ENCODE measurements at places on chromosomes 6 and 20.

DNA sequence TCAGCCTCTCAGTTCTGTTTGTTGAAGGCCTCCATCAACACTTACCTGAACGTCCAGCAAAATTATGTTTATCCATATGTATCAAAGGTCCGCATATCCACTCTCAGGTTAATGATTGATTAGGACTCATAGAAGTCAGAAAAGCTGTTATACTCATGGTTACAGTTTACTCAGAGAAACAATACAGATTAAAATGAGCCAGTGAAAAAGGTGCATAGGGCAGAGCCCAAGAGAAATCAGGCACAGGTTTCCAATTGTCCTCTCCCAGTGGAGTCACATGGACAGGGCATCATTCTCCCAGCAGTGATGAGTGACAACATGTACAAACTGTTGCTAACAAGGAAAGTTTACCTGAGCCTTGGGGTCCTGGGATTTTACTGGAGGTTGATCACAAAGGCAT is 36.2 kb downstream of the THEMIS start:
- no peak for DNase-seq

DNA sequence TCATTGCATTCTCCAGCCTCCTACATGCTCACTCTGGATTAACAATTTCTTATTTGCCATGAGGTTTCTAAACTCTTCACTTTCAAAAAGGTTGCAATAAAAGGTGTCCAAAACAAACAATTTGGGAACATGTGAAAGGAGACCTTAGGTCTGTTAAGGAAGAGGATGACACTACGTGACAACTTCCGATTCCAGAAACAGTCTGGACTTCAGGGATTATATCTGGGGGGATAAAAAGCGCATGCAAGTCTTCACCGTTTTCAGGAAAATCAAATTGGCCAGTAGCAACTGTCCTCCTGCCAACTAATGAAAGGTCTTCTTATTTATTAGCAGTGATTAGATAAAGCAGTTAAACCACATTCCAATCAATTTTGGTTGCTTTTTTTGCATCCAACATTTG is 1.8 kb downstream of the ZDHHC14 start:
- no peak for DNase-seq

DNA sequence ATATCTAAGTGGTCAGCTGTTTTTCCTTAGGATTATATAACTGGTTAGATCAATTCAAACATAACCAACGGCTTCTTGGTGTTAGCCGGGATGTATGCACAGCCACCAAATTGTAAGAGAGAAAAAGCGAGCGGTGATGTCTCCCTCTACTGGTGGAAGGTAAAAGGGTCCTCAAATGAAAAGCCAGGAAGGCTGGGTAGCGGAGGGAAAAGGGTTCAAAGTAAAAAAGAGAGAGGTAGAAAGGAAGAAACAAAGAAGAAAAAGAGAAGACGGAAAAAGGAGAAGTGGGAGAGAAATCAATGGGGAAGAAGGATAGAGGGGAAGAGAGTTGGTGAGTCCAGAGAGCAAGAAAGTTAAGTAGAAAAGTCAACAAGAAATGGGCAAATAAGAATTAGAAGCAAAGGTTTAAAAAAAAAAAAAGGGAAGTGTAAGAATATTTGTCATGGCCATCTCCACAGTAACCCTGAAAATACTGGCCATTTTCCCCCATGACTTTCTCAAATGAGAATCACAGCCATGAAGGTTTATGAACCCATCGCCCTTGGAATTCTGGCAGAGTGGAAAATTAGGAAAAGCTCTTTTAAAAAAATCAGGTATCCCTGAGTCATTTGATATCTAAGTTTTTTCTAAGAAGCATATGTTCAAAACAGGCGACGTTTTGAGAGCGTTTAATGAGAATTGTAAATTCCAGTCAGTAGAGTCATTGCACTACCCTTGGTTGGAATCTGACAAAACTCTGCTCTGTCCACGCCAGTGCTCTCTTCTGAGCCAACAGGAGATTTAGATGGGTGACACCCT is 155.6 kb upstream of the SNX9 start:
- peak; percentile 72 for DNase-seq

GRCh38 chr6:88584581-88585275 is 378.7 kb downstream of the RNGTT start:
- DNase-seq, result no peak

- peak; percentile 62 for DNase-seq
Measured at GRCh38 chr6:34680802-34681515, 15.6 kb downstream of the ILRUN start.

- no peak for DNase-seq
Measured at GRCh38 chr6:99522531-99522930, 7.3 kb upstream of the USP45 start.

GRCh38 chr20:39195582-39196021 is 233.5 kb downstream of the DHX35 start:
- no peak for DNase-seq

GRCh38 chr6:77837034-77837784 is 184.4 kb downstream of the MEI4 start:
- DNase-seq, result no peak

DNA sequence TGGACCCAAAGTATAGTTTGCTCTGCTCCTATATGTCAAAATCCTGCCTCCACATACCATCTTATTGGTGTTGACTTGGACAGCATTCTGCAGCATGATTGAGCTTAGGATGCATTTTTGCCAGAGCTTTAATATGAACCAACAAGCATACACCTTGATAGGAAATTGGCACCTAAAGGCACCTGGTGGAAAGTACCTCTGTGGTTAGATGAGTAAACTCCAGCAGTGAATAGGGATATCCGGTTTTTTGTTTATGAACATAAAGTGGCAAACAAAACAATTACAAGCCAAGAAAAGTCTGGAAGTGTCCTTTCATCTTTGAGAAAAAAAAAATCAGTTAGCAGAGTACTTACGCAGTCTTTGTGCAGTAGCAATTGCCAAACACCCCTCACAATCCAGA is 6.2 kb upstream of the CYP24A1 start:
- no peak for DNase-seq

- DNase-seq, result no peak
Measured at GRCh38 chr6:64230530-64230929, 594.9 kb downstream of the PHF3 start.

- DNase-seq, result no peak
Measured at GRCh38 chr20:20012541-20012940, 4.6 kb upstream of the NAA20 start.

DNA sequence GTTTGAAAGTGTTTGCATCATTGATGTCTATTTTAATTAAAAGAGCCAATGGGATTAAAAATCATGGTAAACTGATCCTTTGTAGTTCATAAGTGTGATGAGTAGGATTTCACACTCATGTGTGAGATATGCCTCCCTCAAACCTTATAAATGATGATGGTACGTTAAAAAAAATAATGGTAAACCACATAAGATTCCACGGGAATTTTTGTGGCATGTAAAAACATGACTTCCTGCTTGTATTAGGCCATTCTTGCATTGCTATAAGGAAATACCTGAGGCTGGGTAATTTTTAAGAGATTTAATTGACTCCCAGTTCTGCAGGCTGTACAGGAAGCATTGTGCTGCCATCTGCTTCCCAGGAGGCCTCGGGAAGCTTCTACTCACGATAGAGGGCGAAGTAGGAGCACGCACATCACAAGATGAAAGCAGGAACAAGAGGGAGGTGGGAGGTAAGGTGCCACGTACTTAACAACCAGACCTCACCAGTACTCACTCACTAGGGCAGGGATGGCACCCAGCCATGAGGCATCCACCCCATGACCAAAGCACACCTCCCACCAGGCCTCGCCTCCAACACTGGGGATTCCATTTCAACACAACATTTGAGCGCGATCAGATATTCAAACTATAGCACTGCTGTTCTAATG is 187.6 kb upstream of the QKI start:
- DNase-seq, result no peak

DNA sequence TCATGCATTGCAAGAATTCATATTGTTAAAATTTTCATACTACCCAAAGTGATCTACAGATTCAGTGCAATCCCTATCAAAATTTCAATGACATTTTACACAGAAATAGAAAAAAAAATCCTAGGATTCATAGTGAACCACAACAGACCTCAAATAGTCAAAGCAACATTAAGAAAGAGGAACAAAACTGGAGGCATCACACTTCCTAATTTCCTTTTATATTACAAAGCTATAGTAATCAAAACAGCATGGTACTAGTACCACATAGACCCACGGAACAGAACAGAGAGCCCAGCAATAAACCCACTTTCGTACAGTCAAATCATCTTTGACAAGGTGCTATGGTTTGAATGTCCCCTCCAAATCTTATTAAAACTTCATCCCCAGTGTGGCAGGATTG is 39.7 kb downstream of the NTSR1 start:
- DNase-seq, result no peak

- DNase-seq, result no peak
Measured at GRCh38 chr20:14758356-14758755, 420.9 kb upstream of the FLRT3 start.

DNA sequence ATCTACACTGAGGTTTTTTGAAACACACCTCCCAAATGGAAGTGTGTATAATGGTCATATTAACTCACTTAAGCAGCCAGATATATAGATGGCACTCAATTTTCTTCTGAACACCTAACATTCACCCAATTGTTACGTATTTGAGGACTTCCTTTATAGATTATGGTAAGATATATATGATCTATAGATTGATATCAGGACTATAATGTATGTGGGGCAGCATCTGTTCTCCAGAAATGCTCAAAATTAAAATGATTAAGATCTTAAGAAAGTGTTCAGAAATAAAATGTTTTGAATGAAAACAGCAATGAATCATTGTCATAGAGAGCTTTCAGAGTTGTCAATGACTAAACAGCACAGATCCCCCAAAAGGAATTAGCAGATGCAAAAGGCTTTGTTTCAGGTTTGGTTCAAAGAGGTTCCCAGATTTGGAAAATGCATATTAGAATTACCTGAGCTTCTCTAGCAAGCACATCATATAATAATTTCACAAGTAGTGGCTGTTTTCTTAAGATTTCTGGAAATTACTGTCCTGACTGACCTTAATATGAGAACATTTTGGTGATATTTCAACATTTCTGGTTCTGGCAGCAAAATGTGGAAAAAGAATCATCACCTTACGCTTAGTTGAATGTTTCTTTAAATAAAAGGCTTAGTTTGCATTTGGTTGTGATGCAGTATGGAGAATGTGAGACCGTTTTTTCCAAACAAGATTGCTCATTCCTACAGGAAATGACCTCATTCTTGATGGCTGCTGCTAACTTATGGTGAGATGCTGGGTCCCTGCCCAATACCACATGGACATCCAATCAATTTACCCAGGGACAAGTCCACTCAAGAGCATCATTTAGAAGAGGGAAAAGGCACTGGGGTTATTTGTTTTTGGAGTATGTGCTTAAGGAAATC is 31.5 kb downstream of the TRAF3IP2 start:
- peak; percentile 69 for DNase-seq

DNA sequence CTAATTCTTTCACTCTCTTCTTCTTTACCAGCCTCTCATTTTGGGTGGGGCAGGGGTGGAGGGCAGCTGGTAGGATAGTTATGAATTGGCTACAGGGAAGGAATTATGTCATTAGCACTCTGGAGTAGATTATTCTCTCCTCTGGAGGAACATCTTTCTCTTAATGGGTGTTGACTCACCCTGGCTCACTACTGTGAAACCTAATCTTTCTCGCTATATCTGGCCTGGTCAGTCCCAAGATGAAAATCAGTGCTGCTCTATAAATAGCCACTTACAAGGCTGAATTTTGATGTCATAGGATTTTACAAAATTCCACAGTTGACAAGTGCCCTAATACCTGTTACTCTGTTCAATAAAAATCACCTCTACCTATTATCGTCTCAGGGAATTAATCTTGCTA is 151.3 kb downstream of the COL9A1 start:
- DNase-seq, result no peak

GRCh38 chr6:7389162-7389450 is 436 bp downstream of the CAGE1 start:
- no peak for DNase-seq

DNA sequence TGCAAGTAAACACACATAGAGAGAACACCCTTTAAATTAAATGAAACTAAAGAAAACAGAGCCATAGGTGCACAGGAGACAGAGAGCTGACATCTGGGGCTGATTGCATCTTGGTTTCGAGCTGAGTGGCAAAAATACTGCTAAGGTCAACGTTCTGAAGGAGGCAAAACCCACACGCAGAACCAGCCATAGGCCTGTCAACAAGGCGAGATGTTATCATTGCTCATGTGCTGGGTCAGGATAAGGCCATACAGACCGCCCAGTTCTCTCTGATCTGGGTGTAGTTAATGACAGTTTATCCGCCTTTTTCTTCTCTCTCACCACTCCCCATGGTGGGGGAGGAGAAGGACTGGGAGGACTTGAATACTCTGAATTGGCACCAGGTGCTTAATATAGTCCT is 4.5 kb upstream of the FAM110A start:
- DNase-seq, result no peak

DNA sequence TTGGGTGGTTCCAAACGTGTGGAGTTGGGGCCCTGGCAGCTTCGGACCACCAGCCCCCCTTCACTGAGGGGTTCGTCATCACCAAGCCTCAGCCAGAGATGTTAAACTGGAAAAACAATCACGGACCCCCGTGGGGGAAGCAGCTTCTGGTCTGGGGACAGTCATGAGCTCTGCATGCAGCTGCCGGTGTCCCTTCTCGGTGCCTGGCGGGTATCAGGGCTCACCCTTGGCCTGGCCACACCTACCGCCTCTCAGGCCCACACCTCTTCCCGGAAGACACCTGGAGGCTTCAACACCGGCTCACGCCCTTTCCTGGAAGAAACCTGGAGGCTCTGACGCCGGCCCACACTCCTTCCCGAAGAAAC is 77.8 kb upstream of the BHLHE23 start:
- no peak for DNase-seq

DNA sequence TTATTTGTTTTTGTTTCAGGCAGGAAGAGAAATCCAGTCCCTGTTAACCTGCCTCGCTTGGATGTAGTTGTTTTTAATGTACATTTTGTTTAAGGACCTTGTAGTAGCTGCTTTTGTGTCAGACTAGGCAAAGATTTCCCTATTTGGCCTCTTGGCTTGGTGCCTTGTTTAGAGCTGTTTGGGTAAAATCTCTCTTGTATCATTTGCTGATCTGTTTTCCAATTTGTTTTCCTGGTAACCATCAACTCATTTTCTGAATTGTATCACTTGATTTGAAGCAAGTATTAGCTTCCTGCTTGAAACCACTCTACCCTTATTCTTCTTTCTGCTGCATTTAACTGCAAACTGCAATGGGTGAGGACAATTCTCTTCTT is 160.7 kb downstream of the ZFAND3 start:
- DNase-seq, result peak; percentile 86

- DNase-seq, result no peak
Measured at GRCh38 chr6:37137201-37138090, 32.5 kb upstream of the PIM1 start.

All from DMS79 treated with DMSO at 0.1 percent for 48 hours (cell line).